ENCODE measurements at places on chromosomes 16 and 17.

DNA sequence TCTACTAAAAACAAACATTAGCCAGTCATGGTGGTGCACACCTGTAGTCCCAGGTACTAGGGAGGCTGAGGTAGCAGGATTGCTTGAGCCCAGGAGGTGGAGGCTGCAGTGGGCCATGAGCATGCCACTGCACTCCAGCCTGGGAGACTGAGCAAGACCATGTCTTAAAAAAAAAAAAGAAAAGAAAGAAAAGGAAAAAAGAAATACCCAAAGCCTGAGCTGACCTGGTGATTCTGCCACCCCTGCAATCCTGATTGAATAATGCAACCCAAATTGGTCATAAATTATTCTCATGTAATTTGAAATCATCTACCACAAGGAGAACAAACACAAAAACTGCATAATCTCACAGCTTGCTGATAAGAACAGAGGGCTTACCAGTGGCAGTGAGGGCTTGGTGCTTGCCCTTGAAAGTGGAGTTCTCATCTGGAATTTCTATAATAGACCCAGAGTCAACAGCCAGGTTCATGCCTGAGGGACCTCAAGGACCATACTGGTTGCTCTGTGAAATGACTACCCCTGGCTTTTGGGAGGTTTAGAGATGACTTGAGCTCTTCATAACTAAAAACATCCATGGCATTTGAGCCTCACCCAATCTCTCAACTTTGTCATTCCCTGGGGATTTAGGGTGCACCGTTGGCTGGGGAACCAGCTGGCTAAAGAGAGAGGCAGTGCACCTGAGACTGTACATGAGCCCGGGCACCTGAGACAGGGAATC is 35.4 kb upstream of the TMC5 start:
- no peak for DNase-seq

GRCh38 chr17:61305024-61305423 is 94.6 kb upstream of the TBX2 start:
- DNase-seq: no peak

- no peak for DNase-seq
These were observed 28.2 kb downstream of the LAT start for GRCh38 chr16:29012913-29013553.

- DNase-seq: no peak
These were observed 47.1 kb downstream of the IRX3 start for GRCh38 chr16:54239456-54239855.

- no peak for DNase-seq
These were observed 48.3 kb upstream of the HAPSTR1 start for GRCh38 chr16:9042964-9043680.

- no peak for DNase-seq
These were observed 91.3 kb upstream of the ZNF750 start for GRCh38 chr17:82930924-82931698.

GRCh38 chr17:4678448-4679026 is 25.4 kb downstream of the PELP1 start:
- no peak for DNase-seq

GRCh38 chr16:913817-914439 is 56.9 kb downstream of the LMF1 start:
- no peak for DNase-seq

DNA sequence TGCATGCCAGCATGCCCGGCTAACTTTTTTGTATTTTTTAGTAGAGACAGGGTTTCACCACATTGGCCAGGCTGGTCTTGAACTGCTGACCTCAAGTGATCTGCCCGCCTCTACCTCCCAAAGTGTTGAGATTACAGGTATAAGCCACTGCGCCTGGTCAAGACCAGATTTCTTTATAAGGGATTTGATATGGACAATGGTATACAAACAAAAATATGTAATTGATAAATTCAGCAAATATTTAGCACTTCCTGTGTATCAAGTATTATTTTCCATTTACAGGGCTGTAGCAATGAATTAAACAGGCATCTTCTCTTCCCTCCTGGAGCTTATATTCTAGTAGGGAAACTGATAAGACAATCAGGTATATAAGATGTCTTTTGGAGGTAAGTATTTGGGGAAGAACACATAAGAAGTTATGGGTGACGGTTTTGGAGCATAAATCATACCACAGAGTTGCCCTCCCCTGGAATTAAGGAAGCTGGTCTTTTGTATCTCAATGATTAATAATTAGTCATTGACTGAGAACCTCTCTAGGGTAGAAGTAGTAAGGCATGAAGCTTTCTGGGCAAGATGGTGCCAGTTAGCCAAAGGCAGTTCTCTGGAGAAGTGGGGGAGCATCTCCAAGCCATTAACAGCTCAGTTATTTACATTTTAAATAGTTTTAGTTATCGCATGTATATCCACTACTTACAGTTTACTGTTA is 35.8 kb downstream of the TANC2 start:
- DNase-seq: no peak

DNA sequence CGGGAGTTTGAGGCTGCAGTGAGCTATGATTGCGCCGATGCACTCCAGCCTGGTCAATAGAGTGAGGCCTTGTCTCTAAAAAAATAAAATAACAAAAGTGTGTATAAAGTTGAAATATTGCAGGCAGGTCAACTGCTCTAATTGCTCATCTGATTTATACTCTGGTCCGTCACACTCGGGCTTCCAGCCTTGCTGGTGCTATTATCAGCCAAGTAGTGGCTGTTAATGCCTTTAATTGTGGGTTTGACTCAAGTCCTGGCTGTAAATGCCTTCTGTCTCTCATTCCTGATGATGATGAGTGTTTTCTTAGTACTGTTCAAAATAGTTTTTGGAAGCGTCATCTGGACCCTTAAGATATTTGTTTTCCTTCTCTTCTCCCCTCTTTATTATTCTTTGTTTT is 18.4 kb downstream of the SYT17 start:
- DNase-seq: no peak

GRCh38 chr16:9042533-9042932 is 48.9 kb upstream of the HAPSTR1 start:
- DNase-seq: no peak

DNA sequence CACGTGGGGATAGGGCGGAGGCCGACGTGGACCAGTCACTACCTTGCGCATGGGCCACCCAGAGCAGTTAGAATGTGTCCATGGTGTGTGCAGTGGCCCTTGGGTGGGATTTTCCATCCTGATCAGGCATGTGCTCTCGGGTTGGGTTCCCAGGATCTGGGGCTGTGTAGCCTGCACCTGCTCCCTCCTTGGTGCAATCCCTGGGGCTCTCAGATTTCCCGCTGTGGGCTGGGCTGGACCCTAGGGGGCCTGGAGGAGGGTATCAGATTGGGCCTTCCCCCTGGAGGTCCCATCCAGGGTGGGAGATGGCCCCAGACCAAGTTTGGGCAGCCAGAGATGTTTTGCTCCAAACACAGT is 1.3 kb downstream of the SMTNL2 start:
- no peak for DNase-seq

DNA sequence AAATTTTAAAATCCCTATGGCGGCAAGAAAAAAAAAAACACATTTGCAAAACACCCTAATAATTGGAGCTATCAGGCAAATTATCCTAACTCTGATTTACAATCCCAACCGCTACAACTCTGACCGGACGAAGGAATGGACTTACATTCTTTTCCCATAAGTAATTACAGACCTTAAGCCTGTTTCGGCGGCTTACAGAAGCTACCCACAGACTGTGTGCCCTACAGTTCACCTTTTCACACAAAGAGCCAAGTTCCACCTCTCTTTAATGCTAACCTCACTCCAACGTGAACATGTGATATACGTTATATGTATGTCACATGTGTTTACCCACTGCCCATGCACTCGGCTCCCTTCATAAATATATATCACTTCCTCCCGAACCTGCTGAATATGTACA is 8.7 kb upstream of the MEAK7 start:
- no peak for DNase-seq

DNA sequence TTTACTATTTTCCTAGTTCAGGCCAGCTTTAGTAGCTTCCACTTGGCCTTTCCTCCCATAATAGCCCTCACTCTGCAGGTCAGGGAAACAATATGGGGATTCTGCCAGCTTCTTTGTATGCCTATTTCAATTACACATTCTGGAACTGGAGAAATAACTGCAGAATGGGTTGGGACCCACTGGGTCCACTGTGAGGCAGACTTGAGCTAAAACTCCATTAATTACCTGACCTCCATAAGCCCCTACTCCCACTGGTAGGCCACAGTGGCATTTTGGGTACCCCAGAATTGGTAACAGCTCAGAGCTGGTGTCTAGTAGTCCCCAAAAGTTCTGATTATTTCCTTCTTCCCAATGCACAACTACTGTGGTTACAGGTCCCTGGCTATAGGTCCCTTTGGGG is 16.7 kb upstream of the TENT4B start:
- DNase-seq: no peak

- no peak for DNase-seq
These were observed 7.1 kb downstream of the ZNF385C start for GRCh38 chr17:42090964-42091790.

- no peak for DNase-seq
These were observed 18.1 kb downstream of the ATMIN start for GRCh38 chr16:81053761-81054160.

DNA sequence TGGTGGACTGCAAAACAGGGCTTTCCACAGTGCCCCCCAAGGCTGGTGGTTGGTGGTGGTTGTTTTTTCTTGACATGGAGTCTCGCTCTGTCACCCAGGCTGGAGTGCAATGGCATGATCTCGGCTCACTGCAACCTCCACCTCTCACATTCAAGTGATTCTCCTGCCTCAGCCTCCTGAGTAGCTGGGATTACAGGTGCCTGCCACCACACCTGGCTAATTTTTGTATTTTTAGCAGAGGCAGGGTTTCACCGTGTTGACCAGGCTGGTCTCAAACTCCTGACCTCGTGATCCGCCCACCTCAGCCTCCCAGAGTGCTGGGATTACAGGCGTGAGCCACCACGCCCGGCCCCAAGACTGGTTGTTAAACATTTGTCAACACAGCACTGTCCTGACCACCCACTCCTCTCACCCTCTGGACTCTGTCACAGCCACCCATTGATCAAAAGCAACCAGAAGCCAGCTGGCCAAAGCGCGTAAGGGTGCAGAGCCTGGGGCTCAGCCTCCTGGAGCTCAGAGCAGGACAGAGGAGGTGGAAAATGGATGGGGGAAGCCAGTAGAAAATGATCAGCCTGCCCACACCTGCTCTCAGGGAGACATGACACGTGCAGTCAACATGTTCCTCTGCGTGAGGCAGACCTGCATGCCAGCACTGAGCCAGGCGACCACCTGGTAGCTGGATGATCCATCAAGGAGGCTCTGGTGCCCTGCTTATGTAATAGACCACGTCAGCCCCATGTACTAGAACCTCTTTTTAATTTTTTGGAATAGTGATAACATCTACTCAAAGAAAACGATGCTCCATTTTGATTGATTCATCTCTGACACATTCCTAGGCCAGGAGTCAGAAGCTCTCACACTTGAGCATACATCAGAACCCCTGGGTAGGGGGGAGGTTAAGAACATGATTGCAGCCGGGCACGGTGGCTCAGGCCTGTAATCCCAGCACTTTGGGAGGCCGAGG is 14.8 kb upstream of the OSGIN1 start:
- DNase-seq: no peak

- DNase-seq: no peak
These were observed 16.5 kb upstream of the NF1 start for GRCh38 chr17:31078290-31078689.

DNA sequence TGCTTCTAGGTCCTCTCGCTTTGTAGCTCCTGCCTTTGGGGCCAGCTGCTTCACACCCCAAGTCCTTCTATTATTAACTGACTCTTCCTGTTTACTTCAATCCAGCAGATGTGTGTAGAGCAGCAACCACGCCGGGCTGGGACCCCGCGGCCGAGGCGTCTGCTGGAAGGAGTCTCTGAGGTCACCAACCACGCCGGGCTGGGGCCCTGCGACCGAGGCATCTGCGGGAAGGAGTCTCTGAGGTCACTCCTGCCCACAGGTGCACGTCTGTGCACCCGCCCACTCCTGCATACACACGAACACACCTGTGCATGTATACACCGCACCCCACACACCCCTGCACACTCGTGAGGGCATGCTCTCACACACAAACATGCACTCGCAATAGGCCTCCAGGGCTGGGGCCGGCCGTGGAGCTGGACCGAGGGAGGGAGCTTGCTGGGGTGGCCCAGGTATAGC is 7.8 kb upstream of the TEX19 start:
- DNase-seq: no peak

GRCh38 chr16:73923951-73924350 is 372.7 kb upstream of the PSMD7 start:
- DNase-seq: no peak

GRCh38 chr16:84864326-84864955 is 44.7 kb downstream of the CRISPLD2 start:
- no peak for DNase-seq

DNA sequence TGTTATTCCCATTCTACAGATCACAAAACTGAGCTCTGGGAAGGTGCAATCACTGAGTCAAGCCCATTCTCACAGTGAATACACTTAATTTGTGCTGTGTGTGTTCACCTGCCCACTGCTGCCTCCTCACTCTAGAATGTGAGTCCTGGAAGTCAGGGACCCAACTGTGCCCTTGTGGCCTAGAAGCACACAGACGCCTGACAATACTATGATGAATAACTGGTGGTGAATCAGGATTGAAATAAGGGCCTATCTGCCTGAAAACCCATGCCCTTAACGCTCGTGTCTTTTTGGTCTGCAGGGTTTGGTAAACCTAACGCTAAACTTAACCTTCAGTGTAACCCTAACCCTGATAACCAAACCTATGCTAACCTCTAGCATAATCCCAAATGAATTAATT is 80.3 kb downstream of the ZNF423 start:
- DNase-seq: no peak

DNA sequence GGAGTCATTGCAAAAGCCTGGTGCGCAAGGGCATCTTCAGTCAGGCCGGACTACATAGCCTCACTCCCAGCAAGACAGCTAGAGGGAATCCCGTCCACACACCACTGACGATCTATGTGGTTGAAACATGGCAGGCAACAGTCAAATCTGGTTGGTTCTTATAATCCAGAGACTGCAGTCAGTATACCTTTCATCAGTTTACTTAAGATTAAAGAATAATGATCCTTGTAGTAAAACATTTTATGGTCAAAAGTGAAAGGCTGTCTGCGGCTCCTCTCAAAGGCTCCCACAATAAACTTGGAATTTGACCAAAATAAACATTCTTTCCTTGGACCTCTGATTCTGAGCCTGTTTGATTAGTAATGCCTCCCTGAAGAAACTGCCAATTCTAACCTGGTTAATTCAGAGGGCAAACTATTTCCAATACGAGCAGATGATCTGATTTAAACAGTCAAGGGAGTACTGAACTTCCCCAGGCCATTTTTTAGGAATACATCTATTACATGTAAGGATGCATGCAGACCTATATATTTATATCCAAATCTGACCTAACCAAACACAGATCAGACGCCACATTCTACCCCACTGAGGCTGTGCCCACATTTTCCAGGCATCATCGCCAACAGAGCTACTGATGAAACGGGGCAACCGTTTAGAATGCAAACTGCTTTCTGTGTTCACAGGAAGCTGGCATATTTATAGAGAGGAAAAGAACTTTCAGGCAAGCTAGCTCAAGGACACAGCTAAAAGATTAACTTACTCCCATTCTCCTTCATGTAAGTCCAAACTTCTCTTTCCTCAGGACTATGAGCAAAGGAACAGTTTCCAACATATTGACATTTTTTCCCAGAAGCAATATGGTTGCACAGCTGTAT is 15.3 kb upstream of the TXNDC11 start:
- no peak for DNase-seq

Measured in stimulated activated CD4-positive, alpha-beta T cell treated with anti-CD3 and anti-CD28 coated beads, Interleukin-1b, Interleukin-23, amount 100 ng/mL, for 1 hour (primary cell).